Body of pancreas (tissue), 4 donors: ENCODE measurements at places on chromosomes 5 and 9.

- no peak for DNase-seq
These were observed 38.0 kb downstream of the VAV2 start for GRCh38 chr9:133953976-133954709.

DNA sequence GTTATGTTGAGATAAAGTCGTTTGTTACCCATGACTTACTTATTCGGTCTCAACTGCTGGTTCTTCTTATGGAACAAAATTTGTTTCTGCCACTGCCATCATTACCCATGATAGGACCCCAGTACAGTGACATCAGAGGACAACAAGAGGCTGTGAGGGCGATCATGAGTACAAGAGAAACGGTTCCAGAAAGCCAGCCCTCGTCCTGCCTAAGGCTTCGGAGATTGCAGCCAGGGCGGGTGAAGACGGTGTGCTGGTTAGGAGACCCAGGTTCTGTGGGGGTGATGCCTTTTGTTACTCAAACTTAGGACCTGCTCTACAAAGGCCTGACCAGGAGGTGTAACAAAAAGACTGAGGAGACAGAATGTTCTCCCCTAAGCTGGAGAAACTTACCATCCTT, 10.9 kb downstream of the FYB1 start:
- no peak for DNase-seq

DNA sequence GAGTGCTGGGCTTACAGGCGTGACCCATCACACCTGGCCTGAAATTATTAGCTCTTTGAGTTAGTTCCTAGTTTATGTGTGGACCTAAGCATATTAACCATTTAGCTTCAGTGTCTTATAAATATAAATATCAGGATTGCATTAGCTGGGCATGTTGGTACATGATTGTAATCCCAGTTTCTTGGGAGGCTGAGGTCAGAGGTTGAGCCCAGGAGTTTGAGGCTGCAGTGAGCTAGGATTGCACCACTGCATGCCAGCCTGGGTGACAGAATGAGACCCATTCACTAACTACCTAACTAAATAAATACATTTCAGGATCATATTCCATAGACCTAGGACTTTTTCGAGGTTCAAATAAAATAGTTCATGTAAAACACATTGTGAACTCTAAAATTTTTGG, 129.8 kb downstream of the VPS13A start:
- no peak for DNase-seq

GRCh38 chr5:124260921-124261515, 485.4 kb downstream of the ZNF608 start:
- no peak for DNase-seq

DNA sequence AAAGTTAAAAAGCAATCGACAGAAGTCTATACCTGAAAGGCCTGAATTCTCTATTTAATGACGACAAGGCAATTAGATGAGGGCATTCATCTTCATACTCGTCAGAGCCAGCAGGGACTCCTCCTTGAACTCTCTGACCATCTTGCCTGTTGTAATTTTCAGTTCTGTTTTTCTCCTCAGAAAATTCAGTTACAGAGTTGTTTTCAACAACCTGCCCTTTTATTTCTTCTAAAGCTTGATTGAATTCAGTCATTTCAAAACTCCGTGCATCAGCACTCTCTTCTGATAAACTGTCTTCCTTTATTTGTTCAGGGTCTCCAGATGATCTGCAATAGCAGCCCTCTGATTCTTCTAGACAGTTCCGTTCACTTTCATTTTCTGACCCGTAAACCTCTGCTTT, 15.6 kb downstream of the RIOK2 start:
- DNase-seq: no peak

DNA sequence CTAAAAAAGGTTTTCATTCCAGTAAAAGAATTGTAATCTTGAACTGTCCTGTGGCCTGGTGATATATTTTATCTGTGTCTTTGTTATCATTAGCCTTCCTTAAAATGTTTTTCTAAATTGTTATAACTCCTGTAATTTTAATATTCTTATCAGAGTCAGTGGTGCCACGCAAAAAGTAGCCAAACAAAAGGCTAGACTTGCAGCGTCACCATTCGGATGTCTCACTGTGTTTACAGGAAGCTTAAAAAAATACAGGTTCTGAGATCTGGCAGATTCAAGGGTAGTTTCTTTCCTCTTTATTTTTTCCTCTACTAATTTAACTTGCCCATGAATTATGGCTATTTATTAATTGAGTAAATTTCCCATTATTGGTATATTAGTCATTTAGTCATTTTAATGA, 362.3 kb downstream of the MAT2B start:
- no peak for DNase-seq

DNA sequence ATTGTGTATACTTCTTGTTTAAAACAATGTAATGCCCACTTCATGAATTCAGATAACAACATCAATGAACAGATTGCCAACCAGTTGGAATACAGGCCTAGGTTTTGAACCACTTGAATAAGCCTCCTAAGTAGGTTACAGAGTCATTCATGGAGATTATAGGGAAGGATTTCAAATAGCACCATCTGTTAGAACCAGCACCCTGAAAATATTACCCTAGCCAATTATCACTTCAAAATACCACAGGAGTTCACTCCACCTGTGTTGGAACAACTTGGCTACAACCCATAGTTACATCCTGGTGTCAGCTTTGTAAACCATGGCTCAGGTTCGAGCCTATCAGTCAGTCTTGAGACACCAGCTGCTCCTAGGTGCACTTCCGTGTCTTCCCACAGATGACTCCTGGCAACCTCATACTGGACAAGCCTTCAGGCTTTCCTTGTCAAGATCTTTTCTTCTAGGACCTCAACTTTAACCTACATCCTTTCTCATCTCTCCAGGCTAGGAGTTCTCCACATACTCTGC, 350.0 kb downstream of the DEPDC1B start:
- no peak for DNase-seq

GRCh38 chr5:158209219-158209908, 350.4 kb upstream of the CLINT1 start:
- no peak for DNase-seq

- peak; percentile 83 for DNase-seq
These were observed 34.6 kb upstream of the WDR38 start for GRCh38 chr9:124818431-124819281.

DNA sequence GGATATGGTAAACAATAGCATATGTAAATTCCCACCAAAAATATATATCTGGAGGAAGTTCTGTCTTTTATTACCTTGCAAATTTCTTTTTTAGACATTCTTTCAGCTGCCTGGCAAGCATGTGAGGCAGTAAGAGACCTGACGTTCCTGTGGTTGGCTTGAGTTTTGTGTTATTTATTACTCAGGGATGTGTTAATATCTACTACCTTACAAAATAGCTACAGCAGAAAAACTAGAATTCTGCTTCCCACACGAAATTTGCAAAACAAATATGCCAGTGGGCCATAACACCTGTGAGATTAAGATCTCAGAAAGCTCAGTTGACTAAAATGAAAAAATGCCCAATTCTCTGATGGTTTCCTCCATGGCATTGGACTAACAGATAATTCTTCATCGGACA, 274.2 kb downstream of the TMEM167A start:
- no peak for DNase-seq

- DNase-seq: peak; percentile 2
These were observed 324 bp downstream of the LPCAT1 start for GRCh38 chr5:1523480-1523792.

DNA sequence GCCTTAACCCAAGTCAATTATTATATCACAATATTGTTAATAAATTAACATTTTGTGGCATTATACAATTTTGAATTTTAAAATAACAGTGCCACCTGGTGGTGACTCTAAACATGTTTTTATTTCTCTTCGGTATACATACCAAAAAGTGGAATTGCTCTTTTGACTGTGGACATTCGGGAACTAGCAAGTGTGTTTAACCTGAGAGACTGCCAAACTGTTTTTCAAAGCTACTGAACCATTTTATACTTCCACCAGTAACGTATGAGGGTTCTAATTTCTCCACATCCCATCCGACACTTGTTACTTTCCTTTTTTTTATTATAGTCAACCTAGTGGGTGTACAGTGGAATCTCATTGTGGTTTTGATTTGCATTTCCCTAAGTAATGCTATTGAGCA, 18.3 kb upstream of the HSDL2 start:
- DNase-seq: no peak

- no peak for DNase-seq
These were observed 74.6 kb downstream of the DOCK2 start for GRCh38 chr5:169711551-169712225.

DNA sequence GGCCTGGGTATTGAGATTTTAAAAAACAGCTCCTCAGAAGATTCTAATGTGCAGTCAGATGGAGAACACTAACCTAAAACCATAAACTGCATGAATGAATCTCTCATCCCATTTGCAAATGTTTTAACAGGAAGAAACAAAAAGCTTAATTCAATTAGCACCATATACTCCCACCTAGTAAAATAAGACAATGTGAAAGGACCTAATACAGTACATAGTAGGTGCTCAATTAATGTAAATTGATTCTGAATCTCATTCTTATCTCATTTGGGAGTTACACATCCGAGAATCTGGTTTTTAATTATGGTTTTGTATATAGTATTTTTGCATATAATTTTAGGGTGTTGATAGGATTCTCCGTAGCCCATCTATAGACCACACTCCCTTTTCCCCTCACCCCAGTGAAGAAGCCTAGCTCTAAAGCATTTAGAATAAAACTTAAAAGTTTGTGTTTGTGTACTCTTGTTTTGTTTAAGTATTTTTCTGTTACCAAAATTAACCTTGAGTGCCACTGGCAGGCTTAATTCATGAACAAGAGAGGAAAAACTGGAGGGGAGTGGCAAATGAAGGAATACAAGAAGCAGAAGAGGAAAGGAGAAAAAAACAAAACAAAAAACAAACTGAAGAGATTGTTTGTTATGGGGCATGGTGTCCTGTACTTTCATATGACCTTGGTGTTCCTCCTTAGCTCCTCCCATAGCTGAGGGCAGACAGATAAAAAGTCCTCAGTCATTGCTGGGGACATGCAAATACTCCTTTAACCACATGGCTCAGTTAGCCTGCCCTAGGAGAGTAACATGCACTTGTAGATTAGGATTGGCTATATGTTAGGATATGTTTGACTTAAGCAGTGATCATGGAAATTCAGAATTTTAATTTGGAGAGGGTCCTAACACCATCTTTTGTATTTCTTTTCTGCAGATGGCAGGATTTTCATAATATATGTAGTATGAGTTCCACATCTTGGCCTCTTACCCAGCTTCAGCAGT, 1.2 kb downstream of the RNF14 start:
- DNase-seq: no peak

GRCh38 chr9:93301911-93302541, 118.1 kb downstream of the WNK2 start:
- no peak for DNase-seq

- no peak for DNase-seq
These were observed 142.0 kb downstream of the RMI1 start for GRCh38 chr9:84122572-84122971.

DNA sequence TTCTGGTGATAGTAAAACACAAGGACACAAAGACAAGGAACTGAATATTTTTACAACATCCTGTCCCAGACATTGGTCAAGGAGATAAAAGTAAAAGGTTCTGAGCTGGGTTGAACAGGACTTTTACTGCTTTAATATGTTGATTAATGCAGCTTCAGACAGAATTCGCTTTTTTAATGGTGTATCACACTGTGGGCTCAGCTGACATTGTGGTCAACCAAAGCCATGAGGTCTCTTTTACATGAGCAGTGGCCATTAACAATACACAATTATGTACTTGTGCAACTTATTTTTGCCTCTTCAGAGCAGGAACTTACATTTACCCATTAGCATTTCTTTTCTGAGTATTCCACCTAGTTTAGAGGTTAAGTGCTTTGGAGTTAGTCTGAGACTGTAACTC, 22.8 kb upstream of the ERBIN start:
- DNase-seq: no peak

- DNase-seq: no peak
These were observed 2.0 kb upstream of the ADAMTS6 start for GRCh38 chr5:65483546-65484346.

DNA sequence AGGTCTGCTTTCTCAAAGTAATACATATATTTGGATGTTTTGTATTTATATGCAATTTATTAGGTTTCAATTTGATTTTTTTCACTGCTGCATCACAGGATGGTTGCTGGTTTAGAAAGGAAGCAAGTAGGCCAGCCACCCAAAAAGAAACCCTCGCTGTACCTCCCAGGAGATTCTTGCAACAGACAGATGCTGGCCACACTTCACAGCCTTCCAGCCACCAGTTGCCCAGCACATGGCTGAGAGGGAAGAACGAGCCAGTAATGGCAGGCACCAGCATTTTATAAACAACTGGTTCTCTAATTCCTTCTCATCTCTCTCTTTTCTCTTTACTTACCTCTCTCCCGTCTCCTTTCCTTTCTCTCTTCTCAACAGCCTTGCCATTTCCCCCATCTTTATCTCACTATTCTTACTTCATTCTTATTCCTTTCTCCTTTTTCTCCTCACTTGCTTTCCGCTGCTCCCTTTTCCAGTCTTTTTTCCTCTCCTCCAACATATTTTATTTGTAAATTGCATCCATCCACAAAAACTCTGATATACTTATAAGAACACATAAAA, 38.9 kb downstream of the EFNA5 start:
- DNase-seq: no peak

DNA sequence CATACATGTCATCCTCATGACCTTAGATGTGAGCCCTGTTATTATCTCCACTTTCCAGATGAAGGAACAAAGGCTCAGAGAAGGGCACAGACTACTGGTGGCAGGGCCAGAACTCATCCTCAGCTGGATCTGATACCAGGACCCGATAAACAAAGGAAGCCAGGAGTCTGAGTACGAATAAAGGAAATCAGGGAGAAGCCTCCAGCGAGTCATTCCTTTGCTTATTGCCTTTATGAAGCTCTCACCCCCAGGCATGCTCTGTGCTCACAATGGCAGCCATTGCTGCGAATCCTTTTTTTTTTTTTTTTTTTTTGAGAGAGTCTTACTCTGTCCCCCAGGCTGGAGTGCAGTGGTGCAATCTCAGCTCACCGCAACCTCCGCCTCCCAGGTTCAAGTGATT, 130.1 kb downstream of the GAPVD1 start:
- no peak for DNase-seq

GRCh38 chr5:154371687-154372086, 74.1 kb upstream of the SAP30L start:
- DNase-seq: no peak

GRCh38 chr9:108621991-108622855, 233.6 kb downstream of the ACTL7B start:
- no peak for DNase-seq

- no peak for DNase-seq
These were observed 21.3 kb upstream of the SERINC5 start for GRCh38 chr5:80277191-80277590.
